Calu3 (cell line): ENCODE measurements at places on chromosomes 11 and 22. TPM values are rescaled to one million over a fixed set of nuclear protein-coding genes. Genes with fewer than 3 reads are reported as not detected.
A peak's percentile ranks its signal among the peaks of the same experiment; 100 is the strongest.

- H3K4me1 ChIP-seq, result peaks cover 6% of the 10 kb centered on the region
- H3K4me3 ChIP-seq, result no peak overlapping the region
- peaks cover 35% of the 10 kb centered on the region for H3K36me3 ChIP-seq
- no peak overlapping the region for H3K27ac ChIP-seq
- no peaks in the 10 kb centered on the region for H3K27me3 ChIP-seq
These were observed 38.2 kb downstream of the PITPNB start for GRCh38 chr22:27880778-27881394.

GRCh38 chr22:33112580-33112979 lies 54.4 kb upstream of the SYN3 start:
- H3K4me1 ChIP-seq, result no peaks in the 10 kb centered on the region
- H3K27ac ChIP-seq, result no peak overlapping the region
- no peak overlapping the region for H3K4me3 ChIP-seq
- peaks cover 15% of the 10 kb centered on the region for H3K27me3 ChIP-seq
- DNase-seq, result no peak

CHADL gene
- 0.73 and 1.5 TPM in 2 replicates for total RNA-seq

- no peak for DNase-seq
- peaks cover 63% of the 10 kb centered on the region for H3K27me3 ChIP-seq
- H3K4me1 ChIP-seq, result no peaks in the 10 kb centered on the region
- no peaks in the 10 kb centered on the region for H3K36me3 ChIP-seq
- no peak overlapping the region for H3K27ac ChIP-seq
- no peak overlapping the region for H3K4me3 ChIP-seq
These were observed 16.0 kb upstream of the CCDC90B start for GRCh38 chr11:83302151-83302550.

DNA sequence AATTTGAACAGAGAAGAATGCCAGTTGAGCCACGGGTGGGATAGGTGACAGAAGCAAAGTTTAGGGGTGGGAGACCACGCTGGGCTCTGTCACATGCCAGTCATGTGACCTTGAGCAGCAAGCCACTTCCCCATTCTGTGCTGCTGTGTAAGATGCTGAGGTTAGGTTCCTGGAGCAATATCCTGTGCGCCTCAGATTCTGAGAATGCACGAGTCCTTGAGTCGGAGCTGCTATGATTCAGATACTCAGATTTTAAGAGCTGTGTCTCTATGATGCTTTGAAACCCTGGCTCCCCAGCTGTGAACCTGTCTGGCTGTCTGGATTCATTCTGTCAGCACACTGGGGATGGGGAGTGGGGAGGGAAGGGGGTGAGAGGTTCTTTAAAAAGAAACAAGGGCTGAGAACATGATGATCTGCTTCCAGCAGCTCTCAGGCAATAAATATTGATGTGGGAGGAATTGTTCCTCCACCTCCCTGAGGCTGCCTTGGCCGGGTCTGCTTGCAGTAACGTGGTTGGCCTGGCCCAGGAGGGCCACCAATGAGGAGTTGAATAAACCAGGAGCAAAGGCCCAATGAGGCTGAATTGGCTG lies 24.0 kb downstream of the SLCO2B1 start:
- H3K4me3 ChIP-seq, result no peak overlapping the region
- no peaks in the 10 kb centered on the region for H3K4me1 ChIP-seq
- peaks cover 36% of the 10 kb centered on the region for H3K27me3 ChIP-seq
- no peaks in the 10 kb centered on the region for H3K36me3 ChIP-seq

DDTL gene
- total RNA-seq, result 3.4 and 4.1 TPM in 2 replicates

- no peak overlapping the region for H3K4me3 ChIP-seq
- no peak overlapping the region for H3K27ac ChIP-seq
- H3K4me1 ChIP-seq, result no peaks in the 10 kb centered on the region
- no peaks in the 10 kb centered on the region for H3K27me3 ChIP-seq
- H3K36me3 ChIP-seq, result no peaks in the 10 kb centered on the region
These were observed 14.5 kb upstream of the PPARA start for GRCh38 chr22:46135611-46136485.

DNA sequence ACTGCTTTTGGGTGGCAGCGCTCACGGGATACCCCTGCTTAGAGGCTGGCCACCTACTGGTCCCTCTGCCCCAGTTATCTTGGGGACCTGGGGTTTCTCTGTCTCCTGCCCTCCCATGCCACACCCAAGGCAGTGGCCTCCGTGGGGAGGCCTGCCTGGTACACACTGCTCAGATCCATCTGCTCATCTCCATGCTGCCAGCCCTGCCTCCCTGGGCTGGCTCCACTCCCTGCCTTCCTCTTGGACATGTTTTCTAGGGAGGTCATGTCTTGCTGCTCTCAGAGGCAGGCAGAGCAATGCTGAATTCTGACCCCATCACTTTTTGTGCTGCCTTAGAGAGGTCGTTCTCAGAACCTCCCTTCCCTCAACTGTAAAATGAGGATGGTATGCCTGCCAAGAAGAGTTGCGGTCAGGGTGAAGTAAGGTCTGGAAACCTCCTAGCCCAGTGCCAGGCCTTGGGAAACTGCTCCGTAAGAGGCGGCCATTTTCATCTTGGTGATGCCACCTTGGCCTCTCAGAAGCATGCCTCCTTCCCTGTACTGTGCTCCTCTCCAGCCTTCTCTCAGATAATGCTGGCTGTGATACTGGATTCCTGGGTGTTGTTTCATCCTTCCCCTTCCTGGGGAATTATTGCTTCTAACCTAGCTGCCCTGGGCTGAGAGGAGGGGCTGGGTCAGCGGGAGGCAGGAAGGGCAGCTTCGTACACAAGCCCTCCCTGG lies 186.4 kb upstream of the ZBED5 start:
- DNase-seq, result no peak
- H3K27ac ChIP-seq, result no peak overlapping the region
- no peaks in the 10 kb centered on the region for H3K4me1 ChIP-seq
- no peak overlapping the region for H3K4me3 ChIP-seq
- peaks cover 63% of the 10 kb centered on the region for H3K27me3 ChIP-seq
- no peaks in the 10 kb centered on the region for H3K36me3 ChIP-seq

- peaks cover 19% of the 10 kb centered on the region for H3K27me3 ChIP-seq
- H3K4me1 ChIP-seq, result peaks cover under 1% of the 10 kb centered on the region
- H3K4me3 ChIP-seq, result no peak overlapping the region
- no peak overlapping the region for H3K27ac ChIP-seq
- H3K36me3 ChIP-seq, result no peaks in the 10 kb centered on the region
- no peak for DNase-seq
These were observed 29.4 kb downstream of the GDPD5 start for GRCh38 chr11:75496305-75496752.

DAGLA gene
- total RNA-seq, result 7.5 and 9.0 TPM in 2 replicates

LIF gene
- 202 and 260 TPM in 2 replicates for total RNA-seq

GDPD4 gene
- not detected in 2 replicates for total RNA-seq

GRCh38 chr22:32919629-32920028 lies 118.1 kb downstream of the TIMP3 start:
- H3K27ac ChIP-seq, result no peak overlapping the region
- H3K27me3 ChIP-seq, result peaks cover 48% of the 10 kb centered on the region
- no peak for DNase-seq

- no peak for DNase-seq
- H3K36me3 ChIP-seq, result no peaks in the 10 kb centered on the region
- H3K4me3 ChIP-seq, result no peak overlapping the region
These were observed 39.4 kb upstream of the DDI1 start for GRCh38 chr11:103997082-103997481.

OR51D1 gene
- total RNA-seq, result not detected in 2 replicates

DNA sequence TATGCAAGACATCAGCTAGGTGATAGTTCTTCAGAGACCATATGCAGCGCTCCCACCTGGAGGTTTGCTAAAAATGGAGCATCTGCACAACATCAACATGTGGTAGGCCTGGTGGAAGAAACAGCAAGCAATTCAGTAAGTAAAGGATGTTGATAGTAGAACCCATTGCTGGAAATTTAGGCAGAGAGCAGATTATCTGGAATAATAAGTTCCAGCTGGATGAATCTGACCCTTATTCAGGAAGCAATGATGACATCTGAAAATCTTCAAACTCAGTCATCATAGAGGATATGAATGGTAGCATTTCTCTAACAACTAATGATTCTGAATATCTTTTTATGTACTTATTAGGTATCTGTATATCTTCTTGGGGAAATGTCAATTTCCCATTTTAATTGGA lies 225.2 kb upstream of the ANO3 start:
- no peaks in the 10 kb centered on the region for H3K4me1 ChIP-seq
- no peak overlapping the region for H3K27ac ChIP-seq
- DNase-seq, result no peak
- H3K27me3 ChIP-seq, result no peaks in the 10 kb centered on the region

DNA sequence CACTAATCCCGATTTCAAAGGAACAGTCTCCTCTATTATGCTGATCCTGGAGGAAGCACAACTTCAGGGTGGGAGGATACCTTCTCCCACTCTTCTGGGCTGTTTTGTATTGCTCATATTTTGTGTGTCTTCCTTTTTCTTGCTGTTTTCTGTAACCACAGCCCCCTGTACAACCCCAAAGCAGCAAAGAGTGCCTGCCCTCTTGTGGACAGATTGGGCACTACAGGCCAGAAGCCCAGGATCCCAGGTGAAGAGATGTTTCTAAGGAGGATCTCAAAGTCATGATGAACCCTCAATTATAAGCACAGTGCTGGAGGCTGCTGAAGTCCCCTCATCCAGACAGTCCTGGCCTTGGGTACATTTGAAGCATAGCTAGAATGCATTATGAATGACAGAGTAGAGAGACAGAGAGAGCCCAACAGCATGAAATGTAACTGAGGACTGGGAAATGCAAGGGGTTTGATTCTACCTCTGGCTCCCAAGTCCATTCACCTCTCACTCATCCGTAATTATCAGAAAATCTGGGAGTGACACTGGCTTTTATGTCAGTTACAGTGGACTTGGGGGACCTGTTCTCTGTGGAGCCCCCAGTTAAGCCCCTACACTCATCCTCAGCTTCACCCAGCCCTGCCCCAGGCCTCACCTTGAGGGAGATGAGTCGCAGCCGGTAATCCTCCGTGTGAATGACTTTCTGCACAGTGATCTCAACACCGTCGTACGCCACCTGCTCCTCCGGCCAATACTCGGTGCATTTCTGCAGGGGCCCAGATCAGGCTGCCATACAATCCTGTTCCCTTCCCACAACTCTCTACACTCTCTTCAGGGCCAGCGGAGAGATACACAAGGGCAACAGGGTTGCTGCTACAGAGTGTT lies 6.2 kb upstream of the IGSF22 start:
- no peaks in the 10 kb centered on the region for H3K4me1 ChIP-seq
- peaks cover 24% of the 10 kb centered on the region for H3K27me3 ChIP-seq
- H3K4me3 ChIP-seq, result no peak overlapping the region
- no peaks in the 10 kb centered on the region for H3K36me3 ChIP-seq
- peak; percentile 68 for DNase-seq

OR2AT4 gene
- not detected in 2 replicates for total RNA-seq
